PC-9 (cell line): ENCODE measurements at places on chromosomes 13 and 19.

DNA sequence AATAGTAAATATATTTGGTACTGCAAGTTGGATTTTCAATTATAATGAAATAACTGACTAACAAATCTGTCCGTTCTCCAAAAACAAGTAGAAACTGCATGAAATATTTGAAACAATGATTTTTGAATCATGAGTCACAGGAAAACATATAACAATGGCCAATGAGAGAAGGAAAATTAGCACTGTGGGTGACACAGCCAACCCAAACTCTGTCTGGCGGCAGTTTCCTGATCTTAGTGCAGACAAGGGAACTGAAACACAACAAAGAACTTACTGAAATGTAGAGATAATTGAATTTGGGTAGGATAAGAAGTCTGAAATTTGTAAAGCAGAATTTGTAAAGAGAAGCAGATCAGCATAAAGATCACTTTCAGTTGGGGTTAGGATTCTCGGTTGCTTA lies 2743.3 kb upstream of the PCDH20 start:
- no peak for DNase-seq

DNA sequence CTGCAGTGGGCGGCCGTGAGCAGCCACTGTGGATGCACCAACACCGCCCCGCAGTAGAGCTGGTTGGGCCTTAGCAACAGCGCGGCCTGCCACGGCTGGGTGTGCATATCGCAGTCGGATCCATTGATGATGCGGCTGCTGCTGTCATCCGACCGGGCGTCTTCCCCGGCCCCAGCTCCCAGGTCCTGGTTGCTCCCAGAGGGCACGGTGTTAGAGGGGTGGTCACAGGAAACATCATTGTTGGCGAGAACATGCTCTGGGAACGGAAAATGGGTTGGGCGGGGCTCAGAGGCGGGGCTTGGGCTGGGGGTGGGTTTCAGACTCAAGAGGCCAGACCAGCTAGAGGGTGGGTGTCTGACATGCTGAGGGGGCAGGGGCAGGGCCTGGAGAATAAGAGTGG lies 3.0 kb downstream of the KLK5 start:
- DNase-seq = no peak

- no peak for DNase-seq
Observed at GRCh38 chr13:21997726-21998125, 326.9 kb downstream of the FGF9 start.

- no peak for DNase-seq
Observed at GRCh38 chr13:50707628-50708027, 135.9 kb downstream of the DLEU7 start.

GRCh38 chr13:47327861-47328260 lies 431.0 kb upstream of the HTR2A start:
- no peak for DNase-seq
